ENCODE measurements at places on chromosomes 6 and 20.

- DNase-seq = no peak
Measured at GRCh38 chr20:19212469-19212815, at the start of gene SLC24A3. TSS of gene SLC24A3 (plus strand) at chr20:19212642.

- no peak for DNase-seq
Measured at GRCh38 chr6:27130668-27131428, 116.7 kb upstream of the PRSS16 start.

DNA sequence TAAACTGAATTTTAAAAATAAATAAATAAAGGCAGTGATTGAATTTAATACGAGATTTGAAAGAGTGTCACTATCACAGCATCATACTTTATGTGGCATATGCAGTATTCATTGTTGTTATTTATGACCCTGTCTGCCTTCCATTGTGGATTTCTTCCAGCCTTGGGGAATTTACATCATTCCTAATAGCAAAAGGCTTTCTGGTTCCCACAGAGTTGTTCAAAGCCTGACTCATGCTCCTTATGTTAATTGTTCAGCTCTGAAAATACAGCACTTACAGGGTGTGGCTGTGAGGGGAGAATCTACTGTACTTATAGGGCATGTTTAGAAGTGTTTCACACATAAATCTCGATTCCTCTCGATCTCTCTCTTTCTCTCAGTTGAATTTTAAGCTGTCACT lies 54.4 kb downstream of the JAG1 start:
- DNase-seq = no peak

GRCh38 chr6:85412911-85413430 lies 36.9 kb upstream of the NT5E start:
- DNase-seq = no peak

GRCh38 chr6:102137859-102138258 lies 744.4 kb downstream of the GRIK2 start:
- DNase-seq = no peak

DNA sequence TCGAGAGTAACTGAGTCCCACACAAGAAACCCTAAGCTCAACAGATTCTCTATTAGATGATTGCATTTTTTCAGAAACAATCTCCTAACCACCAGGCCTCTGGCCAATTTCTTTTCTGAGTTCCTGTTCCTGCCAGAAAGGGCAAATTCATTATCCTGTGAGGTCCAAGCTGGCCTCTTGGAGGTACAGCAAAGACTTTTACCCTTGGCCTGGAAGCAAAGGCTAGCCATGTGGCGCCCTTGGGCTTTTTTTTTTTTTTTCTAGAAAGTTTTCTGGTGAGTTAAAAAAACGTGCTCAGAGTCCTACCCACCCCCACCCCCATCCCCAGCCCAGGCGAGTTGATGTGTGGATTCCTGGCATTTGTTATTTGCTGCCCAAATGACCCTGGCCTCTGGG lies 59.0 kb upstream of the EEF1A1 start:
- no peak for DNase-seq

GRCh38 chr6:36757206-36757605 lies 59.6 kb downstream of the RAB44 start:
- DNase-seq = peak; percentile 50

DNA sequence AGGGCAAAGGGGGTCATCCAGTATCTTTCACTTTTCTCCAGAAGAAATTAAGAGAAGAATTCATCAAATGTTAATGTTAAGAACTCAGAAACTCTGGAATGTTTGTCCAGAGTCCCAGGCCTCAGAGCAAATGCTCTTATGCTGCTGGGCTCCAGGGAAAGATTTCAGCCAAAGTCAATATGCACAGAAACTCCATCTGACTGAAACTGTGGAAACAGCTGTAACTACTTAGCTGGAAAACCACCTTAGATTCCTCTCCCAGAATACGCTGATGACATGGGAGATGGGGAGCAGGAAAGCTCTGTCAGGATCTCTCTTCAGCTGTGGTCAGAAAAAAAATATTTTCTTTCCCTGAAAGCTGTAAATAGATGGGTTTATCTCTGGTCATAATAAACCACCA lies 559.6 kb downstream of the RFPL4B start:
- DNase-seq = no peak

- DNase-seq = no peak
Measured at GRCh38 chr20:37296371-37296770, 6.9 kb downstream of the MANBAL start.

- no peak for DNase-seq
Measured at GRCh38 chr6:157512382-157512682, 131.3 kb downstream of the ZDHHC14 start.

Measured in activated naive CD4-positive, alpha-beta T cell treated with Interleukin-2 at 50 U/mL for 16 hours (primary cell).